ENCODE measurements at places on chromosomes 11 and 22.

DNA sequence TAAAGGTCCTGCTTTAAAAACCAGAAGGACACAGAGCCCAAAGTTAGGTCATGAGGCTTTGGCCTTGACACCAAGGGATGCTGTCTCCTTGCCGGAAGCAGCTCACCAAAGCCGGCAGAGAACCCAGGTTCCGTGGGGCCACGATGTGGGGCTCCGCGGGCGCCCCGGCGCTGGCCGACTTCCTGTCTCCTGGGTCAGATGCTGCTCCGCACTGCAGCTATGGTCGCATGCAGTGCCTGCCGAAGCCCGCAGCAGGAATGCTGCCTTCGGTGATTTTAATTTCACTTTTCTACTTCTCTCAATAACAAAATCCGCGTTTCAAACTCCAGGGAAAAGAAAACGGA is 454 bp upstream of the OTUB1 start:
- DNase-seq: peak; percentile 75

DNA sequence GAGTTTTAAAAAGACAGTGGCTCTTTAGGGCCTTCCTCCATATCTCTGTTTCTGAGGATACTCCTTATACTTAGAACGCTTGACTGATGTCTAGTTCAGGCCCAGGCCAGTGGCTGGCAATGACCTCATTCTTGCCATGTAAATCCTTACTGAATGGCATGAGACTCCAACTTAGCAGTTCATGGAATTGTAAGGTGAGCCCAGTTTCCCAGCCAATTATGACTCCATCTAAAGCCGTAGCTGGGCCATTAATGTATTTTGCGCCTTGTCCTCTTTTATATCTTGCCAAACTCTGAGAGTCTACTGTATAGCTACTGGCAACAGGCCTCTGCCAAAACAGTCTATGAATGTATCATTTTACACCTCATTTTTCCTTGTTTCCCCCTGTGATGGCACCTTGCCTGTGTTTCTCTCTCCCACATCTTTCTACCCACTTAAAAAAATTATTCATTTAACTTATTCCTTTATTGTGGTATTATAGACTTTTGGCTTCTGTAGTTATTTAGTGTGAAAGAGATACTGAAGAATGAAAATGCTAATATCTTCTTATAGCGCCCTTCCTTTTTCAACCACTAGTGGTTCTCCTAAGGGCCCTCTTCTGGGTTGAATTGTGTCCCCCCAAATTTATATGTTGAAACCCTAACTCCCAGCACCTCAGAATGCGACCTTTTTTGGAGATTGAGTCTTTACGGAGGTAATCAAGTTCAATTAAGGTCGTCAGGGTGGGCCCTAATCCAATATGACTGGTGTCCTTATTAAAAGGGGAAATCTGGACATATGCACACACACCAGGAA is 67.4 kb downstream of the ZNRF3 start:
- DNase-seq: no peak

DNA sequence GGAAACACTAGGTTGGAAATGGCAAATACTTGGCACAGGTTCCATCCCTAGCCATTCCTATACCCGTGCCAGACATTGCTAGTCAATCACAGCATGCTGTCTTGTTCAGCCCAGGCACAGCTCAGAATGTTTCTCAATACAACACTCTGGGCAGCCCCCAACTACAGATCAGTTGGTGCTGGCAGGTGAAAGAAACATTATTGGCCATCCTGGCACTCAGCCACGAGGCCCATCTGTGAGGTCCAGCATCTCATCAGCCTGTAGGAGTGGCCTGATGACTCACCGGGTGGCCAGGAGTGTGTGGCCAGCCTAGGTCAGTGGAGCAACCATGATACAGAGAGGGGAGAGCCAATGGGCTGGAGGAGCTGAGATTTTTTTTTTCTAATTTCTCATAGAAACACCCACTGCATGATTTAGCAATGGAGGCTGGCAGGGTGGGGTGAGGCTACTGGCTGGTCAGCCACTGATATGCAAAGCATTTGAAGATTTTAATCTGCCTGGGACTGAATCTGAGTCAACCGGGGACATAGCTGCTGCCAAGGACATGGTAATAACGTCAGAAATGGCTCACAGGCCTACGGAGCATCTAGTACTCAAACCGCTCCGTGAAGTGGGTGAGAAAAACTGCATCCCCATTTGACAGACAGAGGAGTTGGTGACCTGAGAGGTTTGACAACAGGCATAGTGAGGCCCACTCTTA is 5.4 kb downstream of the MYO18B start:
- DNase-seq: no peak

DNA sequence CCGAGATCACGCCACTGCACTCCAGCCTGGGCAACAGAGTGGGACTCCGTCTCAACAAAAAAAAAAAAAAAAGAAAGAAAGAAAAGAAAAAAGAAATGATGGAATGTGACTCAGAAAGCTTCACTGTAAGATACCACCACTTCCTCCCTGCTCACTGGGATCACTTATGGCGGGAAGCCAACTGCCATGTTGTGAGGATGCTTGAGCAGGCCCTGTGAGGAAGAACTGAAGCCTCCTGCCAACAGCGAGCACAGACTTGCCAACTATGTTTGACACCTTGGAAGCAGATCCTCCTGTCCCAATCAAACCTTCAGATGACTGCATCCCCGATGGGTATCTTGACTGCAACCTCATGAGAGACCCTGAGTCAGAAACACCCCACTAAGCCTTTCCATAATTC is 8.3 kb downstream of the SEC14L6 start:
- DNase-seq: no peak

GRCh38 chr11:89521792-89522191 is 30.6 kb upstream of the NOX4 start:
- DNase-seq: no peak

DNA sequence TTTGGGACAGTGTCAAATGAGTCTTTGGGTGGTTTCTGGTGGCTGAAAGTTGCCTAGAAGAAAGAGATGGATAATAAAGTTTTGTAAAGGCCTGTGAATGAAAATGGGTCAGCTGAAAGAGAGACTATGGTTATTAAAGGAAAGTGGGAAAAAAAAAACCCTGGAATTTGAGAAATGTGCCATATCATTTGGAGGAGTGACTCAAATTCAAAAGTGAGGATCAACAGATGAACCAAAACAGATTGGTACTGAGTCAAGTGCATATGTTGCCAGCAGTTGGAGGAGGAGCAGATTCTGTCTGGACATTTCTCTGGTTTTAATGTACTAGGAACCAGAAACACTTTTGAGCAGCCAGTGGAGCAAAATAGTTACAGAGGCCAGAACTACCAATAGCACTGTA is 339.8 kb downstream of the KCNA4 start:
- DNase-seq: no peak

GRCh38 chr11:77604281-77604680 is 14.5 kb downstream of the AQP11 start:
- no peak for DNase-seq

DNA sequence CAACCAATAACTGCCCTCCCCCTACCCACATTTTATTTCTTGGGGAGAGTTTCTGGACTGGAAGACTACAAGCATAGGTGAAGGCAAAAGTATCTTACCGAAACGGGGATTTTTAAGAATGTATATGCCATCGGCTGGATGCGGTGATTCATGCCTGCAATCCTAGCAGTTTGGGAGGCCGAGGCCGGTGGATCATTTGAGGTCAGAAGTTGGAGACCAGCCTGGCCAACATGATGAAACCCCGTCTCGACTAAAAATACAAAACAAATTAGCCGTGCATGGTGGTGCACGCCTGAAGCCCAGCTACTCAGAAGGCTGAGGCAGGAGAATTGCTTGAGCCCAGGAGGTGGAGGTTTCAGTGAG is 20.8 kb upstream of the SLN start:
- no peak for DNase-seq

DNA sequence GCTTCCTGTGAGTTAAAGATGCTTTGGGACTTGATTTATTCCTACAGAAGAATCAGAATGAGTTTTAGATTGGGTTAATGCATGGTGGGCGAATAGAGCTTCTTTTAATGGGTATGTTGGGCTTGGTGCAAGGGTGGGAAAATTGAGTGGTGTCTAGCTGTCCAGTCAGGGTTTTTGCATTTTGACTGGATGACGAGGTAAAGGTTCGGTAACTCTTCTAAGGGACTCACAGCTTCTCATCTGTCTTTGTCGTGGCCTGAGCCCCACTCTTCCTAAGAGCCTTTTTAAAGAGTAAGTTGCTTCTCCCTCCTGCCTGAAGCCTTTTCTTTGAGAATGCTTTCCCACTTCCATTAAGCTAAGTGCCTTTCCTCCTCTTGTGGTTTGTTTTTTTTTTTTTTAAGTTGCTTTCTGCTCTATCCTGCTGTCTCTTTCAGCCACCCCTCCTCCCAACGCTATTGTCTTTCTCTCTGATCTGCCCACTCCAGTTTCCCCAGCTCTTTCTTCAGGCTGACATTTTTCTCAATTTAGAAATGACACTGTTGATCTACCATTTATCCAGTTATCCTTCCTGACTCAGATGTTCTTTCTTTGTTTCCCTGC is 1.1 kb downstream of the DPF2 start:
- DNase-seq: no peak

- DNase-seq: no peak
Measured at GRCh38 chr11:126415128-126415527, 59.6 kb downstream of the ST3GAL4 start.

GRCh38 chr11:62444236-62444833 is 25.5 kb downstream of the SCGB1A1 start:
- peak; percentile 61 for DNase-seq

DNA sequence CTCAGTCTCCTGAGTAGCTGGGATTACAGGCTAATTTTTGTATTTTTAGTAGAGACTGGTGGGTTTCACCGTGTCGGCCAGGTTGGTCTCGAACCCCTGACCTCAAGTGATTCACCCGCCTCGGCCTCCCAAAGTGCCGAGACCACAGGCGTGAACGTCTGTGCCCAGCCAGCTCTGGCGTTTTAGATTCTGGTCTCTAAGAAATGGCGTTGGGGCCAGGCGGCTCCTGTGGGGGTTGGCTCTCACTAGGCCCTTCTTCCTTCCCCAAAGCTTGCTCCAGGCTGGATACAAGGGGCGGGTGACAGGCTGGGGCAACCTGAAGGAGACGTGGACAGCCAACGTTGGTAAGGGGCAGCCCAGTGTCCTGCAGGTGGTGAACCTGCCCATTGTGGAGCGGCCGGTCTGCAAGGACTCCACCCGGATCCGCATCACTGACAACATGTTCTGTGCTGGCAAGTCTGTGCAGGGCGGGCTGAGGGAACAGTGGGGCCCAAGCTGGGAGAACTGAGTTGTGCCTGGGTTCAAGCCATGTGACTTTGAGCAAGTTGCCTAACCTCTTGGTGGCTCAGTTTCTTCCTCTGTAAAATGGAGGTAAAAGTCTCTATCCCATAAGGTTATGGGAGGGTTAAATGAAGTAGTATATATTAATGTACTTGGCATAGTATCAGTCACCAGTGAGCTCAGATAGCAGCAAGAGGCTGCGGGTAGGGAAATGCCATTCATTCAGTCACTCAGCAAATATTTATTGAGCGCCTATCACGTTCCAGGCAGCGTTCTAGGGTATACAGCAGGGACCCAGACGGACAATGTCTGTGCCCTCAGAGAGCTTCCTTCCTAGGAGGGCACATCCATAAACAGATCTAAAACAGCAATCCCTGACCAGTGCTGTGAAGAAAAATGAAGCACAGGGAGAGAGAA is 10.4 kb downstream of the F2 start:
- DNase-seq: no peak

DNA sequence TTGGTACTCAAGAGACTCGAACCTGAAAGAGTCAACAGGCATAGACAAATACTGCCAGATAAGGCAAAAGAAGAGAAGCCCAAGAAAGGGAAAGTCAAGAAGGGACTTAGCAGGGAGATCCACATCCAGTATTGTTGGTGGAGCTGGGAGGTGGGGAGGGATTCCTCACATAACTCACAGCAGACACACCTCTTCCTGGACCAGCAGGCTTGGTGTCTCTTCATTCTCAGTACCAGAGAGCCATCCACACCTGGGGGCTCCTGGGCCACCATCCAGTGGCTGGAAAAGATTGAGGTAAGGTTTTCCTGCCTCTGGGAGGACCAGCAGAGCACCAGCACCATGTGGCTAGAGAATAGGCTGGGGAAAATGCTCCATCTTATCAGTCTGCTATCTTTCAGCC is 161.6 kb upstream of the SESN3 start:
- DNase-seq: no peak

DNA sequence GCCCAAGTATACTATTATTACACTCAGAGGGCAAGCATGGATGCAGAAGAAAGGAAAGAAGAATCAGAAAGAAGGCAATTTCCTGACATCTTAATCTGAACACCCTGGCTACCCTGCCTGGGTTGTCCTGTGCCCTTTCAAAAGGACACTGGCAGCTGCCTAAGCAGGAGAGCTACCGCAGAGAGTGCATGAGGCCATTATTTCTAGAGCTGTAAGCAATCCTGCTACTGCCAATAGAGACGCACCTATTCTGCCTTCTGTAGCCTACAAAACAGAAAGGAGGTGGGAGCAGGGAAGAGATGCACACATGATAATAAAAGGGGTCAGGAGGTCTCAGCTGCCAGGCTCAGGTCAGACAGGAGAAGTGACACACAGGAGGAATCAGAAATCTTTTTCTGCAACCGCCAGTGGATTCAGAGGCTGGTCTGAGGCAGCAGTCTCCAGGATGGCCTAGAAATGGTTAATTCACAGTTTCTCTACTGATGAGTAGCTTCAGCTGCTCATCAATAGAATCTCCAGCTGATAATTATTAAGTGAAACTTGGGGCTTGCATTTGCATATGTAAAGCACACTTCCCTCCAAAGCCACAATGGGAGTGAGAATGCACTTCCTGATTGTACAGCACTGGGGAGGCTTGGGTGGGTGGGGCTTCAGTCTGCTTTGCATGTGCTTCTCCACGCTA is 253.9 kb downstream of the LARGE1 start:
- DNase-seq: no peak

DNA sequence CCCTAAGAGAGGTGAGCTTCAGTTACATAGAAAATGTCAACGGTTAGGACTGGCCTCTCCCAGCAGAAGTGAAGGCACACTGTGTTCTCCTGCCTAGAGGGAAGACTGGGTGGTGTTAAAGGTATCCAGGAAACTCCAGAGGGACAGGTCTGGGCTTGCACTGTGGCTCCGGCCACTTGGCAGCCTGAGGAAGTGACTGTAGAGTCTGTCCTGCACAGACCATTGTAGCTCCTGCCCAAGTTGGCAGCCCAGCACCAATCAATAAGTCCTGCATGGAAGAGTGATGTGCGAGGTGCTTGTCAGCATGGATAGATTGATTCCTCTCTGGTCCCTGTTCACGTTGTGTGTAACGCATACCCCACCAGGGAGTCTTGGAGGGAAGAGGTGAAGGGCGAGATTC is 284.8 kb downstream of the TENM4 start:
- no peak for DNase-seq

DNA sequence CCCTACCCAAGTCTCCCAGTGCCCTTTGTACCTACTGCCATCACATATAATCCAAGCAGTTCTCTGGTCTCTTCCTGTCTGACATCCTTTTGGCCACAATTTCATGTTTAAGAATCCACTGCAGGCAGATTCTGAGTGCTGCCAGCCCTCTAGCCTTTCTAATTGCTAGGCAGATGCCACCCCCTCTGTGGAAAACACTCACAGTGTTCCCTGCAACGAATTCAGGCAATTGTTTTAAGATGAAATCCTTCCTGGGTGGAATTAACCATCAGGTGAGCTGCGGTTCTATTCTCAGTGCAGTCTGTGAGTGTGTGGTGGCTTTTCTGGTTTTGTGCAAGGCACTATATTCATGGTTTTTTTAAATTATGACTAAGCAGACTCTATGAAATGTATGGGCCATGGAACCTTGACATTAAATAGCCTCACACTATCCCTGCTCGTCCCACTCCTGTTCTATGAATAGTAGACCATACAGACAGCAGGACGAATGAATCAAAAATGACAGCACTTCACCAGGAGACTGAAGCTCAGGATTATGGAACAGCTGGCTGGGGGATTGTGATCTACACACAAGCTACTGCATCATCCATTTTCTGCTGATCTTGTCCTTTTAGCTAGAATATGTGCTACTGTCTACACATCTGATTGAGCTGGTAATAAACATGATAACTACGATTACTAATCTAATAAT is 29.8 kb upstream of the BMAL1 start:
- DNase-seq: no peak

All from activated naive CD8-positive, alpha-beta T cell treated with anti-CD3 and anti-CD28 coated beads, Interleukin-2, amount 50 U/mL, for 24 hours (primary cell).